ENCODE measurements at places on chromosomes 4 and X.

DNA sequence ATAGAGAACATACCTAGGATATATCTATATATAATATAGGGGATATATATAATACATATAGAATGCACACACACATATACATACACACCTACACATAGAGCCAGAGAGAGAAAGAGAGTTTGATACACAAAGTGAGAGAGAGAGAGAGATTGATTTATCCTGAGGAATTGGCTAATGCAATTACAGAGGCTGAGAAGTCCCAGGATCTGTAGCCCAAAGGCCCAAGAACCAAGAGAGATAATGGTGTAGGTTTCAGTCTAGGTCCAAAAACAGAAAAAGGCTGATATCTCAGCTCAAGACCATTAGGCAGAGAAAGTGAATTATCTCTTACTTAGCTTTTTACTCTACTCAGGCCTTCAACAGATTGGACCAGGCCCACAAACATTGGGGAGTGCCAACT lies 715.0 kb upstream of the LCORL start:
- no peak for DNase-seq

DNA sequence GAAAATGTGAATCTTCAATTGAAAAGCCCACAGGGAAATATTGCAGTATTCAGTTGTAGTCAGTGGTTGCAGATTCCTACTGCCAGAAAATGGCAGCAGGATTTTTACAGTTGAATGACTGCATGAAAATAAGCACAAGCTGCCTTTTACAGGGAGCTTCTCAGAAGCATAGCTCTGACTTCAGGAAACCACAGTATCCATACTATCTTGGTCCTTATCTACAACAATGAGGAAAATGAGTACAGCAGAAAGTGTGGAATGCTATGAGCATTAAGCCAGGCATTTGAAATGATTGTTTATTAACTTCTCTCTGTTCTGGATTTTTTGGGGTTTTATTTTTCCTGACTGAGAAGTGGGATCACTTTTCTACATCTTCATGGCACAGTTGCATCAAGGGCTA lies 34.6 kb upstream of the PRRG1 start:
- DNase-seq = no peak

- no peak for DNase-seq
These were observed 37.1 kb upstream of the HERC6 start for GRCh38 chr4:88341227-88342192.

DNA sequence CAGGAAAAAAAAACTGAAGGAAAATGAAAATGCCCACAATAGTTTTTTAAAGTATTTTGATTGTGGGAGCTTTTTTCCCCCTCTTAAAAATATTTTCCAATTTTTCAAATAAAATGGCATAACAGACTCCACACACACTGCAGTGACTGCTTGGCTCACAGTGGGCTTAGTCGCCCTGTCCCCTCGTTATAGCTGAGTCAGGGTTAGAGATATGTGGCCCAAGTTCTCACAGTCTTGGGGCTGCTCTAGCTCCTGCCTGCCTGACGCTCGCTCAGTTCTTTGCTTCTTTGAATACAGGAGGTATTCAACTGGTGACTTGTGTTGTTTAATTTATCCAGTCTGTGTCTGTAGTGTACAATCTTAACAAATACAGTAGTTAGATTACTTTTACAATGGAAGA lies 47.7 kb downstream of the BEND2 start:
- no peak for DNase-seq

DNA sequence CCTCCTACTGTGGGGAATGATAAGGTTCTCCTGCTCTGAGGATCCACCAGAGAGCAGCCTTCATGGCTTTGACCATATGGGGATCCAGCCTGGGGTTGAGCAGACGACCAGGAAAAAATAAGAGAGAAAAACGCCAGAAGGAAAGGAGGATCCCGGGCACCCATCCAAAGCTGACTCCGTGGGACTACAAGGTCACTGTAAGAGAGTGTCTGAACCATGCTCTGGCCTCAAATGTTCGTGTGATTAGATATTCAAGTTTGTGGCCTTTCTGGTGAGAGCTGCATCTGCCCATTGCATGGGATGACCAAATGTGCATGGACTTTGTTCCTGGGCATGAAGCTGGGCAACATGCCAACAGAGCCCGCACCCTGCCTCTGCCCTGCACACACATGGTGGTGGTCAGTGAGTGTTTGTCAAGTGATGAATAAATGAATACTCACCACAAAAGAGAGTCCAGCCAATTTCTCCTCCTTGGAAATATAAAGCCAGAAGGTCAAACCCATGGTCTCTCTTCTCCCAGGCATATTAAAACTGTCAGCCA lies 346.0 kb upstream of the GATB start:
- no peak for DNase-seq

GRCh38 chr4:109861916-109862511 lies 14.1 kb downstream of the LRIT3 start:
- DNase-seq = no peak

DNA sequence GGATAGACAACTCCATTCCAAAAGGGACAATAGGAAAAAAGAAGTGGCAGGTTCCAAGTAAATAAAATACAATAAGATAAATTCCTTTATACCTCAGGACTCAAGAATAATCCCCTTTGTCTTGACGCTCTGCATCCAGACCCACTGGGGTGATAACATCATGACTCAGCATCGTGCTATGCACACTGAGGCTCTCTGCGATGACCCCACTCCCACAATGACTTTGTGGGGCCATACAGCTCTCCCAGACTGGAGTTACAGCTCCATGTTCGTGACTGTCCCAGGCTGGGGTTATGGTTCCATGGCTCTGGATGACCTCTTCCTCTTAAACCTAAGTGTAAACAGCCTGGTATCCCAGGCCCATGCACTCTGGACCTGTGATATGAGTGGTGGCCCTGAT lies 254.5 kb upstream of the ADGRL3 start:
- no peak for DNase-seq

GRCh38 chr4:80265571-80266252 lies 752 bp upstream of the FGF5 start:
- no peak for DNase-seq

DNA sequence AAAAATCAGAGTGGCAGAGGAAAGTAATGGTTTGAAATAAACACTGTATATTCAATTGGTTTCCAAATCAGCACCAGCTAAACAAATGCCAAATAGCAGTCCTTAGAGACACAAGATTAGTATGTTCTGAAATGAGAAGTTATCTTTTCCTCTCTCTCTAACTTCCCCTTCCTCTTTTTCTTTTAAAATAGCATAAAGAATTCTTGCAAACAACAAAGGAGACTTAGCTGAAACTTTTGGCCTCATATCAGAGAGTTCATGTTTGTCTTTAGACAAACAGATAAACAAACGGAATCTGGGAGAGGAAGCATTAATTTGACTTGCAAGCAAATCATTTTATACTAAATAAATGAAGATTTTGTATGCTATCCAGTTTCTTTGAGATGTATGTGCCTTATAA lies 399.0 kb downstream of the GBA3 start:
- no peak for DNase-seq

DNA sequence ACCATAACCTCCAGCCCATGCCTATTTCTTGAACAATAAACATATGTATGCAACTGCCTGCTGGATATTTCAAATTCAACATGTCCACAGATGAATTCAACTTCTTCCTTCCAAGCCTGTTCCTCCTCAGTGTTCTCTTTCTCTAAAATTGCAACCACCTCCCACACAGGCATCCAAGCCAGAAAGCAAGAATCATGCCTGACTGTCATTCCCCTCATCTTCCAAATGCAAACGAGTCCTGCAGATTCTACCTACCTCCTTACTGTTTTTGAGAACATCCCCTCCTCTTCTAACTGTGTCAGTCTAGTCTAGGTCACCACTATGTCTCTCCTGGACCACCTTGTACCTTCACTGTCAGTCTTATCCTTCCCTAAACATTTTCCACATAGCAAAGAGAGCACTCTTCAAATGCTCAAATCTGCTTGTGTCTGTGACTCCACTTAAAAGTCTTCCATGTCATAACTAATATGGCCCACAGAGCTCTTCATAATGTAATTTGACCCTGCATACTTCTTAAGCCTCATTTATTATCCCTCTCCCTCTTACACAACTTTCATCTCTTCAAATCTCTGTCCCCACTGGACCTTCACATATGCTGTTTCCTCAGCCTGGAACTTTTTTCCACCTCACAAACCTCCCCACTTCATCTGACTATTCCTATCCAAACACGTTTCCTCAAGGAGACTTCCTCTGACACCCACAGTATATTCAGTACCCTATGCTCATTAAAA lies 25.7 kb downstream of the MAPK10 start:
- no peak for DNase-seq

- no peak for DNase-seq
These were observed 16.6 kb downstream of the DCK start for GRCh38 chr4:71009890-71010588.

DNA sequence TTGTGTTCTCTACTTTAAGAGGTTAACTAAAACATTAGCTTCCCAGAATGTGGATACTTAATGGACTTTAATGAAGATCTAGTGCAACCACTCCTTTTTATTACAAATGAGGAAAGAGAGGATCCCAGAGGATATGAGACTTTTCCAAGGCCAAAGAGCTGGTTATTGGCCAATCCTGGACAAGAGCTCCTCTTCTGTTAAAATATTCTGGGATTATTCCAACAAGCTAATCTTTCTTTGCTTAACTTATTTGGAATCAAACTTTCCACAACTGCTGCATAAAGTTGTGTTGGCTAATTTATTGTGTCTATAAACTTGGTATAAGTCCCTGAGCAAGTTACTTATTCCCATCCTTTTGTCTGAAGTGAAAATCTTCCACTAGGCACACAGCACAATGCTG lies 174.2 kb upstream of the HCCS start:
- DNase-seq = no peak

DNA sequence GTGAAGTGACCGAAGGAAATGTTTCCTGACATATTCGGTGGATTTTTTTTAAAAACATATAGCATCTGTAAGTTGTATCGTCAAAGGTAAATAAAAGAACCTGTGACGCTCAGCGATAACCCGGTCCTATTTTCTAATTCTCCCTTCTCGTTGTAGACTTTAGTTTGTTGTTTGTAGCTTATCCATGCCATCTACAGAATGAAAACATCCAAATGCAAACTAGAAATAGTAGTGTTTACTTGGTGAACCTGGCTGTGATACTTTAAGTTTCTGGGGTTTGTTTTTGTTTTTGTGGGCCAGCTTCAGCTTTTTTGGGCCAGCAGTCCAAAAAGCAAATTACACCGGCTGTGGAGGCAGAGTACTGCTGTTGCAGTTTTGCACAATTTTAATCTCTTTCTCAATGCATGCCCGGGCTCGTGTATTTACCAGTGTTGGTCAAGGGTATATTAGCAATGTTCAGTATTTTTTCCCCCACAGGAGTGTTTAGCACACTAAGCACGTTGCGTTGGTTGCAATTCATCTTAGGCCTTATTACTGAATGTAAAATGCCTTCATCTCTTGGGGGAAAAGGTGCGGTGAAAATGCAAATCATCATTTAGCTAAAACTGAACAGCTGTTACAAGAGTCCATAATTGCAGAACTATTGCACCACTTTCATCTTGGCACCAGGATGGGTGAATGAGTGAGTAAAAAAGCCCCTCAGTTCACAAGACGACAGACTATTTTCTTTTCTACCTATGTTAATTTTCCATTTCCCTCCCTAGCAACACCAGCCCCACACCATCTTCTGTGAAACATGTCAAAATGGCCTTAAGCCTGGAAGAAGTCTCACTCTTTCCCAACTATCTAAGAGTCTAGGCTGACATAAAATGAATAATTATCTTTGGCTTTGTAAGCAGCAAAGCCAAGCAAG lies 1.7 kb upstream of the CNOT6L start:
- DNase-seq = no peak

DNA sequence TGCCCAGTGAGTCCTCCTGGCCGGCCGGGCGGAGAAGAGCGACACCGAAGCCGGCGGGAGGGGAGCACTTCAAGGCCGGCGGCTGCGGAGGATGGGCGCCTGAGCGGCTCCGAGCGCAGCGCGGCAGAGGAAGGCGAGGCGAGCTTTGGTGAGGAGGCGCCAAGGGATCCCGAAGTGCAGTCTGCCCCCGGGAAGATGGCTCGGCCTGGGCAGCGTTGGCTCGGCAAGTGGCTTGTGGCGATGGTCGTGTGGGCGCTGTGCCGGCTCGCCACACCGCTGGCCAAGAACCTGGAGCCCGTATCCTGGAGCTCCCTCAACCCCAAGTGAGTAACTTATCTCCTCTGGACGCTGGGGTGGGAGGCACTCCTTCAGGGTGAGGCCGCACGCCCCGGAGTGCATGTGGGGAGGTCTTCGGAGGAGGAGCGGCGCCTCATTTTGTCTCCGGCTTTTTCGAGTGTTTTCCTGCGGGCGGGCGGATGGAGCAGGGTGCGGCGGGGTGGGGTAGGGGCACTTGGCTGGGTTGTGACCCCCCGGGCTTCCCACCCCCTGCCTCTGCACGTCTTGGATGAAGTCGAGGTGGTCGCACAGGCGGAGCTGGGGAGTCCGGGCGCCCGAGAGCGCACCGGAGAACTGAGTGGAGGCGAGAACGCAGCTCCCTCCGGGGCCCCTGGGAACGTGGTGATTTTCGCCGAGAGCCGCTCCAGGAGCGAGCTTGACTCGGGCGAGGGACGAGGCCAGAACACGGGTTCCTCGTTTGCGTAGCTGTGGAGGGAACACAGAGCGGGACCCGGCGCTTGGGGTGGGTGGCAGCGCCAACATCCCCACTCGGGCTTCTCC lies 979 bp downstream of the EFNB1 start:
- DNase-seq = no peak

- DNase-seq = no peak
These were observed 5.1 kb downstream of the CD40LG start for GRCh38 chrX:136652822-136653723.

DNA sequence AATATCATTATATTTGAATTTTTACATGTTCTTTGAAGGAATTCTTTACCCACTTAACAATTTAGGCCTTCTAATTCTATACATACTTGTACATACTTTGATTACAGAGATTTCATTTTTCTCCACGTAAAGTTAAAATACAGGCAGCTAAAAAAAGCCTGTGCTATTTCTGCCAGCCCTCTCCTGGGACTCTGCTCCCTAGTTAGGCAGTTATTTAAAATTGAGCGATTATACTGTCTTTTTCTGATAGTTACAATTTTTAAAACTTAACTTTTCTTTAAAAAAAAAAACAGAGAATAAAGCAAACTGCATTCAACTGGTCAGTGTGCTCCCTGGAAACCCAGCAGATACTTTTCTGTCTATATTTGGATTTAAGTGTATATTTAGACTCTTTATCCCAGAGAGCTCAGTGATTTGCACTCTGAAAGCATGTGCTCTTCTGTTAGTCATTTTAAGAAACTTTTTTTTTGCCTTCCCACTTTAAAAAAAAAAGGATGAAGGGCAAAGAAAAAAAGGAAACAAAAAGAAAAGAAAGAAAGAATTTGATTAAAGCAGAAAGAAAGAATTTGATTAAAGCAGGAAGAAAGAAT lies 18.1 kb upstream of the FAM241A start:
- no peak for DNase-seq

- DNase-seq = no peak
These were observed 258.8 kb upstream of the GNPDA2 start for GRCh38 chr4:44985152-44985551.

GRCh38 chr4:140789759-140790158 lies 33.6 kb upstream of the TBC1D9 start:
- DNase-seq = no peak

GRCh38 chr4:1883583-1883982 lies 12.4 kb downstream of the NSD2 start:
- DNase-seq = no peak
